Stimulated activated naive CD4-positive, alpha-beta T cell treated with Interleukin-2 at 50 U/mL for 16 hours (primary cell): ENCODE measurements at places on chromosomes 5 and 9.

GRCh38 chr9:115514454-115514853 is 396.5 kb upstream of the TNC start:
- DNase-seq = no peak

DNA sequence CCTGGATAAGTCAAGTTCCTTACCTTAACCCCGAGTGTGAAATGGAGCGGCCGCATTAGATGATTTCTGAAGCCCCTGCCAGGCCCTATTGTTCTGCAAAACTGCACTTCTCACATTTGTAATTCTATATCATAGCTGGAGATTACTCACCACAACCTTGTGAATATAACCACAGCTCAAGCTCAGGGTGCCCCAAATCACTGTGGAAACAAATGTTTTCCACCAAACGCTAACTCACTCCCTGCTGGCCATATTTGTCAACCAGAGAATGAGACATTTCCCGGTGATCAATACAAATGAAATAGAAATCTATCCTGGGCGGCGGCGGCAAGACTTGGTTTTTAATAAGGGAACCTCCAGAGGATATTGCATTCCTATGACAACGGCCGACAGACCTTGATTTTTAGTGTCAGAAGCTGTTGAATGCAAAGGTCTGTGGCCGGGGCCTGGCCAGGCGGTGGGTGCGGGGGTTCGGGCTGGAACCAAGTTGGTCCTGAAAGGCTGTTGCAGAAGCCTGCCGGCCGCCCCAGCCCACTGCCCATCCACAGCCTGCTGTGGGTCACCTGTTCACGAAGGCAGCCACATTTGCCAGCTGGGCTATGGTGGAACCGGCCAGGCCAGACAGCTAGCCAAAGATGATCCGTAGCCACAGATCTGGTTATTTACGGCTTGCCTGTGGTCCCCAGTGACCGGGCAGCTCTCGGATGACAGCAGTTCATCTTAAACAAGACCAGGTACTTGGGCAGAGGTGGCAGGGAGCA is 93.9 kb upstream of the LMX1B start:
- peak; percentile 27 for DNase-seq

GRCh38 chr5:76337953-76338451 is 65.1 kb upstream of the IQGAP2 start:
- DNase-seq = peak; percentile 10

DNA sequence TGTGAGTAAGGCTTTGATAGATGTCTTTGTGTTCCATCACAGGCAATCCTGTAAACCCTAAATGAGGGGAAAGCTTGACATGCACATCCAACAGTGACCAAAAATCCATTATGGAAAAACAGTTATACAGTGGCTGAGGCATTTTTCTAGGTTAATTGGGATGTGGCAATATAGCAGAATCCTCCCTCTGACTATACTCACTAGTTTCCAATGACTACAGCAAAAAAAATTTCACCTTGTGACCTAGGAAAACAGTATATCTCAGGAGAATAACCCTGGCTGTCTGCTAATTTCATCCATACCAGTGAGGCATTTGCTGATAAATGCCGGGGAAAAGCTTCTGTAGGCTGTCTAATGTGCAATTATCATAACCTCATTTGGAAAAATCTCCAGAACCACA is 49.9 kb upstream of the SNCAIP start:
- DNase-seq = no peak

DNA sequence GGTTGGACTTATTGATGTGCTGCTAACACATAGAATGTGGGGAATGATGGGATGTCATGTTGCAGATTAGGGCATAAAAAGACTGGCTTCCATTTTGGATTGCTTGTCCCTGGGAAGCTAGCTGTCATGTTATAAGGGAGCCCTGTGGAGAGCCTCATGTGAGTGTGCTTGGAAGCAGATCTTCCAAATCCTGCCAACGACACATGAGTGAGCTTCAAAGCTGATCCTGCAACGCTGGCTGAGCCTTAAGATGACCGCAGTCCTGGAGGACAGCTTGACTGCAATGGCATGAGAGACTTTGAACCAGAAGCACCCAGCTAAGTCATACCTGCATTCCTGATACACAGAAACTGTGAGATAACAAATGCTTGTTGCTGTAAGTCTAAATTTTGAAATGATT is 63.6 kb downstream of the NRG2 start:
- DNase-seq = no peak

DNA sequence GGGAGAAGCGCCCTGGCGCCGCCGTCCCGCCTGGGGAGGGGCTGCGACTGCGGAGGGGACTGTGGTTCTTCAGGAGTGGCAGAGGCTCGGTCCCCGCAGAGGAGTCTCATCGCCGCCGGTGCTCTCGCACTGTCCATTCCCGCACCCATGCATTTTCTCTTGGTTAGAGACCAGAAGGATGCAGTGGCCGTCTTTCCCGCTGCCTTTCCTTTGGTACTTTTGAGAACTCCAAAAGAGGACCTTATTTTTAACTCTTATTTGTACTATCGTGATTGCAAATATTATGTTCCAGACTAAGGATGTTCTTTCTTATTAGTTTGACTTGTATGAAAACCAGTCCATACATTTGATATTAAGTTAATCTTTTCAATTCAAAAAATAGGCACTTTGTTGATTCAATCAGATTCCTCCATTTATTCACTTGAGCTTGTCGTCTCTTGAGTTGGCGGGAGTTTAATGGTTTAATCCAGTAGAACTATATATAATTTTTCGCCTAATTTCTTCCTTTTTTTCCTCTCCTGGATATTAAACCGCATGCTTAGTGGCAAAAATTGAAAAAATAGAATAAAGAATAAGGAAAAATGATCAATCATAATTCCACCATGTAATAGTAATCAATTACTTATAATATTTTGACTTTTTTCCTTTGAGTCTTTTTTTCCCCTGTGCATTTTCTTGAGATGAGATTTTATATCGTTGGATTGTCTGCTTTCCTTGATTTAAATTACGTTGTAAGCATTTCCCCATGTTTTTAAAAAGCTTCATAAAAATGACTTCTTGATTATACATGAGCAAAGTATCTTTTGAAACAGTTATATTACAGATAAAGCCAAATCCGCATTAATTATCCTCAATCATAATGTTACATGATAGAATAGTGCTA is 861 bp downstream of the ZFYVE16 start:
- peak; percentile 18 for DNase-seq

DNA sequence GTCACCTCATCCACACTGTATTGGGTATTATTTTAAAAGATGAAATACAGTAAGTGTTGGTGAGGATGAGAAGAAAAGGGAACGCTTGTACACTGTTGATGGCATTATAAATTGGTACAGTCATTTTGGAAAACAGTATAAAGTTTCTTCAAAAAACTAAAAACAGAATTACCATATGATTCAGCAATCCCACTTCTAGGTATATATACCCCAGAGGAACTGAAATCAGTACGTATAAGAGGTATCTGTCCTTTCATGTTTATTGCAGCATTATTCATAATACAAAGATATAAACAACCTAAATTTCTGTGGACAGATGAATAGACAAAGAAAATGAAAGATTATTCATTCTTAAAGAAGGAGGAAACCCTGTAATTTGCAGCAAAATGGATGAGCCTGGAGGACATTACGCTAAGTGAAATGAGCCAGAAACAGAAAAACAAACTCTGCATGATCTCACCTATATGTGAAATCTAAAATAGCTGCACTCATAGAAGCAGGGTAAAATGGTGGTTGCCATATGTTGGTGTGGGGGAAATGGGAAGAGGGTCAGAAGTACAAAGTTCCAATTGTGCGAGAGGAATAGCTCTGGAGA is 191.6 kb downstream of the TRIM36 start:
- no peak for DNase-seq

DNA sequence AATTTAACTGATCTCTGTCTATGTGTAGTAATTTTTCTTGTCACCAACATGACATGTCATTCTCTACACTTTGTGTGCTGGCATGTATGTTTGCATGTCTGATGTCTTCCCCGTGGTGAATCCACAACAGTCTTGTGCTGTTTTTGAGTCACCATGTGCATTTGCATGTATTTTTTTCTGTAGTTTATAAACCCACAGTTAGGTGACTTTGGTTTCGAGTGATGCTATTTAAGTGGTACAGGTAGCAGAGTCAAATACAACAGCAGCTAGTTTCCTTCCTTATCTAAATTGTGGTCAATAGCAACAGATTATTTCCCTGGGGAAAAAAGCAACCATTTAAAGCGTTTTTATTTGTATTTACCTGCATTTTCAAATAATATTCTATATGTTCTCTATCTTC is 89.9 kb upstream of the FSD1L start:
- DNase-seq = no peak

GRCh38 chr5:89053547-89053946 is 170.6 kb upstream of the MEF2C start:
- DNase-seq = no peak

DNA sequence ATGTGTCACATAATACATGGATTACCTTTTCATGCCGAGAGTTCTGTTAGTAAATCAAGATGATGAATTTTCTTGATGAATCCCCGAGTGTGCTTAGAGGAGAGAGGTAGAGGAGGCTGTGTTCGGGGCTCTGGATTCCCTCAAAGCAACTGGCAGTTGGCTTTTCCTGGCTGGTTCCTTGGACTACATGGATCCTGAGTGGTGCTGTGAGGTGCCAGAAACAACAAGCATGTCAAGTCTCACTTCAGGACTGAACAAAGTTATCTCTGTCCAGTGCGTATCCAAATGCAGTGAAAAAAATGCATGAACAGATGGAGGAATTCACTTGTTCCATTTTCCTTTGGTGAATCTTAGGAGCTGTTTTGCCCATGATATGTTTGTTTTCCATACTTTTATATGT is 231.7 kb downstream of the FBXL7 start:
- DNase-seq = no peak

DNA sequence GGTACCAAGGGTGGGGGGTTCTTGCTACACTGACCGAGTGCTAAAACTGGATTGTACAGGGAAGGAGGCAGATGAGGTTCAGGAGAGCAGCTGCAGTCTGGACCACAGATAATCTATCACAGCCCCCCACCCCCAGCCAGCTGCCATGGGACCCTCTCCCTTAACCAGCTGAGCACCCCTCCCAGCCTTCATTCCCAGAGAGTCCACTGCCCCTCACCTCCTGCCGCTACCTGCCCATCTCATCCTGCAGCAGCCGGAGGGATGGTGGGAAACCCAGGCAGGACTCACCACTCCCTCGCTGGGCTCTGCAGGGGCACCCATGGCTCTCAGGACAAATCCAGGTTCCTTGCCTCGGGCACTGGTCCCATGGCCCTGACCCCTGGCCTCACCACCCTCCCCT is 66.7 kb downstream of the MRPL36 start:
- DNase-seq = no peak

- DNase-seq = no peak
These were observed 4.5 kb downstream of the OCLN start for GRCh38 chr5:69497006-69497520.

DNA sequence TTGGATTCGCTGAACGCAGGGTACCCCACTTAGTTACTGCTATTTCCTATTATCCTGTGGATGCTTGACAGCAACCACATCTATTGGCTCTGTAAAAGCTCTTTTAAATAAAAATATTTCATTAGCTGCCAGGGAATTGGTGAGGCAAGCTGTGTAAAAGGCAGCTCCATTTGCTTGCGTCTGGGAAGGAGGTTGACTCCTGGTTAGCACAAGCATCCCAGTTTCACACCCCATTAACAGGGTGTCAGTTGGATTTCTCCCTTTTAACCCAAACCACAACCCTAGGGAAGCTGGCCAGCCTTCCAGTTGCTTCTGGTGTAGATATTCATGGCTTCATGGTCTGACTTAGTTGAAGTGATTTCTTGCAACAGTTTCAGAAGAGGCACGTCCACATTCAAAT is 151.0 kb downstream of the GPBP1 start:
- DNase-seq = no peak

DNA sequence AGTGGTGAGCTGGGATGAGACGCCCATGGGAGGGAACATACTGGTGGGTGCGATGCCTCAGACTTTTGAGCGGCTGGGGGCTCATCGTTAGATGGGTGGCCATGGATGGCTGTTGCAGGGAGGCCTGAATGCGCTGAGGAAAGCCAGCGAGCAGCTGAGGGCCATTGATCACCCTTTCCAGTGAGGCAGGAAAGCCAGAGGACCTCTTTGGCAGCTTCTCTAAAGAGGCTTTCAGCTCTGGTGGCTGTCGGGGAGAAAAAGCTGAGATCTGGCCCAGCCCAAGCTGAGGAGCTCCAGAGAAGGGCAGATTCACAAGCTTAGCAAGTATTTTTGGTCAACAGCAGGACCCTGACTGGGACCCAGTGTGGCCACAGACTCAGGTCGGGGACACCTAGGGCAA is 13.3 kb upstream of the VAV2 start:
- DNase-seq = no peak

GRCh38 chr9:127793093-127793708 is 7.4 kb downstream of the CDK9 start:
- DNase-seq = no peak

DNA sequence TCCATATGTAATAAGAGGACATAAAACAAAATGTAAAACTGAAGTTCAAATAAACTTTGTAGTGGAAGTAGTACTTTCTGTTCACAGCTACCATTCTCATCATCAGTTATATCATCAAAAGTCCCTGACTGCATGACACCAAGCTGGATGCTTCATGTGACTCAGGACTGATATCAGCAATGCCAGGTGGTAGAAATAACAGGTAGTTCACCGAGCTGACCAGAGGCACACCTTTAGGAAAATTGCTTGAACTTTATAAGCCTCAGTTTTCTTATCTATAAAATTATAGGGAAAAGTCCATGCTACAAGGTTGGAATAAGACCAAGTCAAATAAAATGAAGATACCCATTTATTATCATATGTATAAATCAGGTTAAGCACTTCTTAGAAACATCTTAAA is 124.9 kb upstream of the PTGER4 start:
- no peak for DNase-seq

DNA sequence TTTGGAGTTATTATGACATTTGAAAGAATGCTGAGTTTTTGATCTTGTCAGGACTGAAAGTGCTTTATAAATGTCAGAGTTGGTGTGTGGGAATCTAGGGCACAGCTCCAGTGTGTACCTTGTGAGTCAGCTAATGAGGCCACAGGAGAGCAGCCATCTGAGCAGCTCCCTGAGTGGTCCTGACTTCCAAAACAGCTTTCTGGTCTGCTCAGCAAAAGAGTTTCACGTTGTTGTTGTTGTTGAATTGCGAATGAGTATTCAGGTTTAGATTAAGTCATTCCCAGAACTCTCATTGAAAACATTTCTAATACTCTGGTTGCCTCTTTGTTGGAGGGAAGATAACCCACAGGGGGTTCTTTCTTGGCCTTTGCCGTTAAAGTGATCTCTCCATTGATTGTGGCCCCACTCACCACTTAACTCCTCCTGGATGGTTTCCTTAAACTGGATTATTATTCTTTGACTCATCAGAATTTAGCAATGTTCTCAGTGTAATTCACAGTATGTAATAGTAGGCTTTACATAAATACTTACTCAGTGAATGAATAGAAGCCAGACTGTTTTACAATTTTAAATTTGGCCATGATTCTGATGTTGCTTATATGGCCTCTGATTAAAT is 125.1 kb upstream of the SGCD start:
- no peak for DNase-seq
